Progenitor cell of endocrine pancreas (in vitro differentiated cells): ENCODE measurements at places on chromosomes 5 and 9. TPM values are rescaled to one million over a fixed set of nuclear protein-coding genes. Genes with fewer than 3 reads are reported as not detected.

- H3K4me1 ChIP-seq: no peaks in the 10 kb centered on the region
- DNase-seq: no peak
- no peak overlapping the region for H3K4me3 ChIP-seq
Observed at GRCh38 chr5:79999722-80000121, 8.7 kb upstream of the MTX3 start.

TTC23L gene
- 2.8 and 2.9 TPM in 2 replicates for total RNA-seq

GPR151 gene
- total RNA-seq: not detected in 2 replicates

IRF1 gene
- total RNA-seq: 2.3 and 4.1 TPM in 2 replicates

PGM5 gene
- 3.6 and 3.9 TPM in 2 replicates for total RNA-seq

CMYA5 gene
- 1.1 and 1.2 TPM in 2 replicates for total RNA-seq

GRCh38 chr5:122602700-122603099 is 172.2 kb upstream of the SNX2 start:
- H3K4me1 ChIP-seq: no peaks in the 10 kb centered on the region
- H3K4me3 ChIP-seq: no peak overlapping the region
- DNase-seq: no peak
- peaks cover 3% of the 10 kb centered on the region for H3K36me3 ChIP-seq
- H3K27me3 ChIP-seq: no peaks in the 10 kb centered on the region

- no peaks in the 10 kb centered on the region for H3K36me3 ChIP-seq
- peaks cover 13% of the 10 kb centered on the region for H3K4me1 ChIP-seq
- H3K27ac ChIP-seq: peak overlapping the region; percentile 6
- peak; percentile 56 for DNase-seq
Observed at GRCh38 chr5:173331956-173332479, 3.8 kb upstream of the STC2 start.

DNA sequence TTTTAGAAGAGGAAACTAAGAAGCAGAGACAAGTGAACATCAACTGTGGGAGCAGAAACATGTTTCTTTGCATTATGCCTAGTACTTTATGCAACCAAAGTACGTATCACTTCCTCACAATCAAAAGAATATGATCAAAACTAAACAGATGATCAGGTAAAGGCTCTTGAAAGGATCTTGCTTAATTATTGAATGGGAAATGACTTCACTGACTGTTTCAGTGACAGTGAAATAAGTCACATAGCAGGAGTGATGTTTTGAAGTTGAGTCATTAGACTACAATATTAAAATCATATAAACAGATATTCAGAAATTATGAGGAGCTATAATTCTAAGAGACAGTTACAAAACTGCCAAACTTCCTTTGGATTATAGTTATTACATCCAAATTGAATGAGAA is 527.3 kb downstream of the MTRR start:
- H3K27me3 ChIP-seq: no peaks in the 10 kb centered on the region
- no peak for DNase-seq
- H3K27ac ChIP-seq: no peak overlapping the region
- H3K4me3 ChIP-seq: no peak overlapping the region
- no peaks in the 10 kb centered on the region for H3K36me3 ChIP-seq

DNA sequence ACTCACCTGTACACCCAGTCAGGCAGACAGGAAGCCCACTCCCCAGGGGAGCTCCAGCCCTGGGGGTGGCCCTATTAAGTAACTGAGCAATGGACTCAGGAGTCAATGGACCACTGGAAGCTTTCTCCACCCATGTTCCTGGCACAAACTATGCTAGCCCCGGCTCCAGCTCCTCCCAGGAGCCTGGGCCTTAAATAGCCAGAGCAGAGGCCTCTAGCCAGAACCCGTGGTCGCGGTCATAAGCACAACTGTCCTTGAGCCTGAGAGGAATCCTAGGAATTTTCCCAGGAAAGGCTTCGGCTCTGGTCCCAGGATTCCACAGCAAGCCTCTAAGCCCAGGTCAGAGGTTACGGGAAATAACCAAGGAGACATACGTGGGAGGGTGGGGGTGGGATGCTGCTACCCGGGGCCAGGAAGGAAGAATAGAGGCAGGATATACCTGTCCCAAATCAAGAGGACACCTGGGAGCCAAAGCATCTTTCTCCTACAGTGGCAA is 5.5 kb downstream of the SEPTIN8 start:
- no peaks in the 10 kb centered on the region for H3K27me3 ChIP-seq
- H3K4me3 ChIP-seq: no peak overlapping the region
- H3K36me3 ChIP-seq: no peaks in the 10 kb centered on the region
- H3K27ac ChIP-seq: no peak overlapping the region
- H3K4me1 ChIP-seq: peaks cover 9% of the 10 kb centered on the region

DNA sequence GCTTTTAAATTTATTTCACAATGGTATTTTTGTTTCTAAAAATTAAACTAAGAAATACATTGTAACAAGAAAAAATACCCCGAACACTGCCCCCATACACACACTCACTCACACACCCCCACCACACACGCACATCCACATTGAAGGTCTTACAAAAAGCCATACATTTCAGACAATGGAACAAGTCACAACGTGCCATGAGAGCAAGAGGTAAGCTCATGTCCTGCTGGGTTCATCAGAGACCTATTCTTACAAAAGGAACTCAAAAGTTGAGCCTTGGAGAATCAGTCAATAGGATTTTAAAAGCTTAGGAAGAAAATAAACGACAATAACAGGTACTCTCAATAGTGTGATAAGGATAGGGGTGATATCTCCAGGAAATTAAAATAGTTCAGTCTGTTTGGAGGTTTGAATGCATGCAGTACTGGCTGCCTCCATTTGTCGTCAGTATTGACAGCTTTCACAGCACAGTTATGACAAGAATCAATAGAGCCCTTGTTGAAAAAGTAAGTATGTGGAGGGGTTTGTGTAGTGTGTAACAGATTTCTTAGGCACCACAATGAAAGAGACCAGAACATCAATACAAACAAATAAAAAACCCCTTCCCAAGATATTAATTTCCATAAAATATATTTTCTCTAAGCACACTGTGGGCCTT is 1826.2 kb upstream of the CDH6 start:
- no peaks in the 10 kb centered on the region for H3K36me3 ChIP-seq
- DNase-seq: no peak
- no peak overlapping the region for H3K27ac ChIP-seq
- H3K4me1 ChIP-seq: peaks cover 4% of the 10 kb centered on the region
- no peak overlapping the region for H3K4me3 ChIP-seq
- no peaks in the 10 kb centered on the region for H3K27me3 ChIP-seq

- no peak for DNase-seq
- no peaks in the 10 kb centered on the region for H3K36me3 ChIP-seq
- no peak overlapping the region for H3K4me3 ChIP-seq
- H3K27ac ChIP-seq: no peak overlapping the region
Observed at GRCh38 chr5:73363911-73364730, 84.5 kb downstream of the FOXD1 start.

DNA sequence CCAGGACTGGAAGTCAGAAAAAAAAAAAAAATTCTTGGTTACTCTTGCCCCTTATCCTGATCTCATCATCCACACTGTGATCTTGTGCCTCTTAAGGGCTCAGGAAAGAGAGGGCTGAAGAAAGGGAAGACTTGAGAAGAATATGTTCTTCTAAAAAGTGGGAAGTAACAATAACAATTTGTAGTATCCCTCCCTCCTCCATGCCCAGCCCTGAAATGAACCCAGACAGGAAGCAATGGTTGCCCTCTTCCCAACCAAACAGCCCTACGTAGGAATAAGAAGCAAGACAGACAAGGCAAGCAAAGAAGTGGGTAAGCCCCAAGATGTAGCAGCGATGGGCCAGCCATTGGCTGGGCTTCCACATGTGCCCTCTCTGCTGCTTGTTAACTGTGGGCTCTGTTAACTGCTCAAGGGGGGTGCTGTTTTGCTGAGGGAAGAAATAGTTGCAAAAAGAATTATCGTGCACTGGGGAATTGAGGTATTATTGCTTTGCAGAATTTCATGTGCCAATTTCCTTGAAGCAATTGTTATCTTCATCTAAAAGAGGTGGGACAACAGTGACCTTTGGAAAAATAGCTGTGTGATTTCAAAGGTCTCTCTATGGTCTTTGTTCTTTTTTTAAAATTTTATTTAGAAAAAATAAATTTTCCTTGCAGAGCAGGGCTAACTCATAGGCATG is 146.6 kb upstream of the PCA3 start:
- no peak for DNase-seq
- H3K4me3 ChIP-seq: no peak overlapping the region
- no peak overlapping the region for H3K27ac ChIP-seq
- H3K4me1 ChIP-seq: peaks cover 40% of the 10 kb centered on the region

CAVIN4 gene
- 14.5 and 18.1 TPM in 2 replicates for total RNA-seq

- no peak overlapping the region for H3K27ac ChIP-seq
- no peak overlapping the region for H3K4me3 ChIP-seq
- no peak for DNase-seq
- H3K27me3 ChIP-seq: peaks cover 23% of the 10 kb centered on the region
- no peaks in the 10 kb centered on the region for H3K36me3 ChIP-seq
- peaks cover 4% of the 10 kb centered on the region for H3K4me1 ChIP-seq
Observed at GRCh38 chr5:150658699-150659265, 2.3 kb upstream of the MYOZ3 start.

DNA sequence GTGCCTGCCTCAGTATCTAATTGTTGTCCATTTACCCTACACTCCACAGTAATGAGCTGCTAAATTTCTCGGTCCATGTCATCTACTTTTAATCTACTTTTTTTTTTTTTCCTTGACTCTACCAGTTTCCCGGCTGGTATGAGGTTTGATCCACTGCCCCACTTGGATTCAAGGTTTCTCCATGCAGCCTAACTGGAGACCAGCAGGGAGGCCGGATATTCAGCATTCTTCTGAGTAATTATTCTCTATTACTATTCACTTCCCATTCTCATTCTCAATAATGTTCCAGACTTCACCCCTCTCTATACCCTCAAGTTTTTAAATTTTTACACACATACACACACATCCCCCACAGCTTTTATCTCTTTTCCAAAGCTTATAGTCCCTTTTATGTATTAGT is 51.0 kb upstream of the SUSD1 start:
- no peak overlapping the region for H3K4me3 ChIP-seq
- H3K36me3 ChIP-seq: peaks cover 20% of the 10 kb centered on the region
- H3K27me3 ChIP-seq: no peaks in the 10 kb centered on the region
- no peaks in the 10 kb centered on the region for H3K4me1 ChIP-seq

- H3K27me3 ChIP-seq: no peaks in the 10 kb centered on the region
- H3K27ac ChIP-seq: no peak overlapping the region
- H3K36me3 ChIP-seq: no peaks in the 10 kb centered on the region
- H3K4me1 ChIP-seq: peaks cover 5% of the 10 kb centered on the region
- H3K4me3 ChIP-seq: no peak overlapping the region
Observed at GRCh38 chr9:126316085-126316655, 10.5 kb upstream of the MVB12B start.

DNA sequence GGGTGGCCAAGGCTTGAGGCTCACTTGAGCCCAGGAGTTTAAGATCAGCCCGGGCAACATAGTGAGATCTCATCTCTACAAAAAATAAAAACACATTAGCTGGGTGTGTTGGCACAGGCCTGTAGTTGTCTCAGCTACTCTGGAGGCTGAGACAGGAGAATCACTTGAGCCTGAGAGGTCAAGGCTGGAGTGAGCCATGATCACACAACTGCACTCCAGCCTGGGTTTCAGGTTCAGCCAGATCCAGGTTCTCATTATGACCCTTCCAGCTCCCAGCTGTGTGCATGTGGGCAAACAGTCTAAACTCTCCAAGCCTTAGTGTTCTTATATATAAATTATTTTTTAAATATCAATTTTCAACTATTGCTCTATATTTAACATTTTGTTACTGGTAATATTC is 67.9 kb downstream of the ALDH7A1 start:
- no peak for DNase-seq
- no peak overlapping the region for H3K27ac ChIP-seq
- peaks cover 16% of the 10 kb centered on the region for H3K4me1 ChIP-seq
- H3K27me3 ChIP-seq: no peaks in the 10 kb centered on the region
